IPS-NIHi11 (cell line): ENCODE measurements at places on chromosomes 16 and 17.

- DNase-seq, result no peak
Observed at GRCh38 chr17:71104225-71104624, 934.9 kb downstream of the KCNJ2 start.

GRCh38 chr17:66306446-66306845 is 4.0 kb downstream of the PRKCA start:
- DNase-seq, result no peak

DNA sequence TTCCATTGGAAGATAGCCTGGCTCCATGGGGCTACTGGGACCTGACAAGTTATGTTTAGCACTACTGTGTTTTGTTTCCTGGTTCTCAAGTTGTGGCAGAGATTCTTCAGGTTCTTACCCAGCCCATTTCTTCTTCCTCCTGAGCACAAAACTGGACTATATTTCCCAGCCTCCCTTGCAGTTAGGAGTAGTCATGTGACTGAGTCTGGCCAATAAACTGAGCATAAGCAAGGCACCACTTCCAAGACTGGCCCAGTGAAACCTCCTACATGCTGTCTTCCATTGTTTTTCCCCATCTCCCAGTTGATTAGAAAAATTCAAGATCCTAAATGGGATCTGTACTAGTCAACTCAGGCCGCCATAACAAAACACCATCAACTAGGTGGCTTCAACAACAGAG is 28.2 kb upstream of the RBBP6 start:
- no peak for DNase-seq

- no peak for DNase-seq
Observed at GRCh38 chr16:69064124-69064763, 41.2 kb upstream of the HAS3 start.

- no peak for DNase-seq
Observed at GRCh38 chr17:8382052-8382879, 727 bp downstream of the RPL26 start.

DNA sequence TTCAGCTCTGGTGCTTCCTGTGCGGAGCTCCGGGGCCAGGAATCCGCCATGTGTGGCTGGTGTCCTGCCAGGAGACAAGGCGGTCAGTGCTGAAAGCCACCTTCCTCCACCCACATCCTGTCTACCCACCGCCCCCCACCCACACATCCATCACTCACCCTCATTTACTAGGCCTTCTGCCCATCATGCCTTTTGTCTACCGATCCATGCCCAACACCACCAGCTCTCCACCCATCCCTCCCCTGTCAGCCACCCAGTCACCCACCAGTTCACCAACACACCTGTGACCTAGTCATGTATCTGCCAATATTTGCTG is 241.4 kb downstream of the KATNIP start:
- no peak for DNase-seq

DNA sequence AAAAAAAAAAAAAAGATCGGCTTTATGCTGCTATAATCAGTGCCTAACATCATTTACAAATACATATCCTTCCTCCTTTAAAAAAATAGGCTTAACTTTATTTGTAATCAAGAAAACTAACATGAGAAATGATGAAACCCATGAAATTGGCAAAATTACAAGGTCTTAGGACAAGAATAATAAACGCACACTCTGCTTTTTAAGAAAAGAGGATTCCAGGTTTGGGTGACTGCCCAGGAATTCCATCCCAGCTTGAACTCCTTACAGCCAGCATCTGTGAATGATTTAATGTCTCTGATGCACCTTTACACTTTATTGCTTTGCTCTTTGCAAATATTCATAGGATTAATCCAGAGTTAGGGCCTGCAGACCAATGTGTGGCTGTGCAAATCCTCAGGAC is 196.0 kb downstream of the CBLN1 start:
- no peak for DNase-seq

GRCh38 chr17:81846743-81847689 is 12.2 kb upstream of the PPP1R27 start:
- no peak for DNase-seq

GRCh38 chr16:12541672-12542071 is 262.0 kb downstream of the CPPED1 start:
- DNase-seq, result no peak

DNA sequence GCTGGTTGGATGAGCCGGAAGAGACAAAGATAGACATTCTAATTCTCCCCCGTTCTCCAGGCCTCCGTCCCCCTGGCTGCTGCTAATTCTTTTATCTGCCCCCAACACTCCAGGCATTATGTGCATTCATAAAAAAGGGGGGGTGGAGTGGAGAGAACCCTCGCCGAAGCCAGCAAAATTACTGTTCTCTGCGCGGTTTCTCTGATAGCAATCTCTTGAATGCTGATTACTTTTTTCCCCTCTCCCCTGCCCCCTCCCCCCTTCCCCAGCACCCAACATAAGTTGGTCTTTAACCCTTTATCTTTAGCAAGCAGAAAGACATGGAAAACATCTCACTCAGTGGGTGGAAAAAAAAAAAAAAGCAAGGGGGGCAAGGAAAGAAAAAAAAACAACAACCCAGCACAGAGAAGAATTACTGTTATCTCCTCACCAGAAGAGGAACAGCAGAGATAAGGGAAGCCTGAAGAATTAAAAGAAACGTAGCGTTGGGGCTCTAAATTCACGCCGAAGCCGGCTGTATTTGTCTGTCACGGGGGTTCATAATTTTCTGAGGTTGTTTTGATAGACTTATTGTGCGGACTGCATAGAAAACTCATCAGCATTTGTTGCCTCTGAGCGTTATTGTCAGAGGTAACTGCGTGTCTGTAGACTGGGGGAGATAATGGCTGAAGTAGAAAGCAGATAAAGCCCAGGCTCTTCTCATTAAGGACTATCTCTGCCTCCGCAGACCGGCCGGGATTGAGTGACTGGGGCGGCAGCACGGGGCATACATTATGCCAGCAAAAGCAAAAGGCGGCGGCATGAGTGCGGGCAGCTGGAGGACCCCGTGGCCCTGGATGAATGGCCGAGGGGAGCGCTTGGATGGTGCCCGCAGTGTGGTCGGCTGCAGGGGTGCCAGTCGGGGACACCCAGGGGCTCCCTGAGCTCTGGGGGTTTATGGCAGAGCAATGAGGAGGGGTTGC is 126.9 kb downstream of the MRM1 start:
- DNase-seq, result no peak

DNA sequence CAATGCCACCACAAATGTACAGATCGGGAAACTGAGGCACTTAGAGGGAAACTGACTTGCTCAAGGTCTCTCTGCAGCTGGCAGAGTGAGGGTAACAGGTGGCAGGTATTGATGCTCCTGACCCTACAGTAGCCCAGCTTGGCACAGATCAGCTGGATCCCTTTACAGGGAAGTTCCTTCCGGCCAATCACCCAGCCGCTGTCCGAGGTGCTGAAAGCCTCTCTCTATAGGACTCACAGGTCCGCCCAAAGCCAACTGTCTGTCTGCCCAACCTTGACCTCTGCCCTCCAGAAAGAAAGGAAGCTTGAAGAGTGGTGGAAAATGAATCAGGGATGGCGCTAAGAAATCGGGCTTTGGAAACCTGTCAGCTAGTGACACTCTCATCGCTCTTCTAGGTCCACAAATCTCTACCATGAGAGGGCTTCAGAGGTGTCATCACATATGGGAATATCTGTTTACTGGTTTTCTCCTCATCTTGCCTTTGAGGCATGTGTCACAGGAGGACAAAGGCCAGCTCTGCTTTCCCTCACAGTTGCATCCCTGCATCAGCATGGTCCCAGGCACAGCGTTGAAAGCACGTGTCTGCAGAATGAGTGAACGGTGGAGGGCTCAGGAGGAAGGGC is 246.2 kb downstream of the KATNIP start:
- DNase-seq, result peak; percentile 80

DNA sequence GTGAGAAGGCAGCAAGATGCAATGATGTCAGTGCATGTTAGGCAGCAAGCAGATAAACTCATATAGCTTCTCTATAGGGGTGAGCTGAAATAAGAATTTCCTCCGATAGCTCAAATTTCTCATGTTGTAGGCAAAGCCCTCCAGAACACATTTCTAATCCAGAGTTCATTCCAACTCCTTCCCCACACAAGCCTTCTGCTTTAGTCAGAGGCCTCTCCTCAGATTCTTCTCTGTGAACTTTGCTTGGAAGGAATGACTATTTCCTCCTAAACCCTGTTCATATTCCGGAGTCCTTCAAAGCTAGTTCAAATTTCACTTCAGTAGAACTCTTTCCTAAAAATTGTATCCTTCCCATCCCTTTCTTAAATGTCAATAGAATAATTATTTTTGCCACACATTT is 144.8 kb downstream of the KCNJ2 start:
- DNase-seq, result no peak

DNA sequence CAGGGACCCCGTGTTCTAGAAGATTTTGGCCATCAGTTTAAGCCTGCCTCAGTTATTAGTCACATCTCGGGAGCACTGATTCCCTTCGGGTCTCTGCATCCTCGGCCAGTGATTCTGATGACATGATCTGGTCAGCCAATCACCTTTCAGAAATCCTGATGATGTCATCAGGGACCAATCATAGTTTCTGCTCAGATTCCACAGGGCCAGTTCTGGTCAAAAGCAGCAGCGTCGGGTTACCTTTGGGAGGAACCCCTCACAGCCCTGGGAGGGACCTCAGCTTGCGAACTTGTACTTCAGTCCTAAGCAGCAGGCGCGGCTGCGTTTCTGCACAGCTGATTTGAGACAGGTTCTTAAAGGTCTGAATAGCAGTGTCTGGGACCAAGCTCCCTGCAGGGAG is 13.9 kb downstream of the KDM8 start:
- DNase-seq, result peak; percentile 91

- no peak for DNase-seq
Observed at GRCh38 chr16:85320677-85321385, 208.6 kb upstream of the CIBAR2 start.

DNA sequence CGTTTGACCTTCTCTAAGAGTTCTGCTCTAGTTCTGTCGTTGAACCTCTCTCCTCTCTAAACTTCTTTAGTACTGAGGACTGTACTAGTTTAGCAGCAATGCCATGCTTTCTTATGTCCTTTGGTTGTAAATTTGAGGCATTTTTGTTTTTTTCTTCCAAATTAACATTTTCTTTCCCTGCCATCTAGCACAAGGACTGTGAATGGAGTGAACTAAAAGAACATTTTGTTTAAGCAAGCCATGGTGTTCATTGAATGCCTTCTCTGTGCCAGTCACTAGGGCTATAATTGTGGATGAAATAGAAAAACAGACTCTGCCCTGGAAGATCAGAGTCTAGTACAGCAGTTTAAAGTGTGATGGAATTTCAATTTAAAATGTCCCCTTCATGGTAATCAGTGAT is 137.9 kb downstream of the FTO start:
- DNase-seq, result no peak

DNA sequence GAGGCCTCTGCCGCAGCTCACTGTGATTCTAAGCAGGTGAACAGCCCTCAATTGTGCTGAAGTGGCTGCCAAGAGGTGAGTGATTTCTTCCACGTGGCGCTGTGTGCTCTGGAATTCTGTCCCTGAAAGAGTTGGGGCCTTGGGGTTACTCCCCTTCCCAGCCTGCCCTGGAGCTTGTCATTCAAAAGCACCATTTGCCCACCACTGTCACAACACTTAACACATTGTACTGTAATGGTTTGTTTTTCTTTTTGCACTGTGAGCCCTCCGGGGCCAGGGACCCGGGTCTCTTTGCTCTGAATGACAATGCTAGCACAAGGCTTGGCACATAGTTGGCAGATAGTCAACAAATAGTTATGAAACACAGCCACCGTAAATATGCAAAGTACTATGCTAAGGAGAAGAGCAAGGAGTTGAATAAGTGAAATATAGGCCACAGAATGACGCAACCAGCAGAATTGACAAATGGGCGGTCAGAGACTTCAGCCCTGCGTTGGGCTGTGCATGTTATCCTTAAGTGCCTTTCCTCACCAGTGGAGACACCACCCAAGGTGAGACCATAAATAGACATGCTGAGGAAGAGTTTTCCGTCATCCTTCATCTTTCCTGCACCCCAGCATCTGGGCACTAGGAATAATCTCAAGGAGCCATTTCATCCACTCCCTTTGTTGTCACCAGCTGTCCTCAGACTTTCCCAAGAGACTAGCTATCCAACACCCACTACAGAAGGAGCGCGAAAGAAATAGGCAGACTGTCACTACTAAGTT is 112.0 kb upstream of the DNAH9 start:
- DNase-seq, result no peak

DNA sequence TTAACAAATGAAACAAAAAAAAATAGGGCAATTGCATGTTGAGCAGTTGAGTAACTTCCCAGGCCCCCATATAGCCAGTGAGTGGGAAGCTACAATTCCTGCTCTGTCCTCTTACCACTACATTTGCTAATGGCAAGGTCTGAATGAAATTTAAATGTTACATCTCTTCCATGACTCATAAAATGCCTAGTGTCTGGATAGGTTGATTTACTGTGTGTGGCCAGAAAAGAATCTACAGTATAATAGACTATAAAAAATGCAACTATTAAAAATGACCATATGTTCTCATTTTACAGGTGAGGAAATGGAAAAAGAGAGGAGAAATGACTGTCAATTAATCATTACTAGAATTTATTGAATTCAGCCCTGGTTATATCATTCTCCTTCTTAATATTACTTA is 1199.3 kb downstream of the CDH11 start:
- DNase-seq, result no peak

GRCh38 chr17:33642002-33642401 is 348.9 kb upstream of the ASIC2 start:
- DNase-seq, result peak; percentile 56

GRCh38 chr17:29176558-29177351 is 3.4 kb downstream of the MYO18A start:
- DNase-seq, result peak; percentile 73

GRCh38 chr17:60393840-60394723 is 2.1 kb upstream of the USP32 start:
- no peak for DNase-seq

DNA sequence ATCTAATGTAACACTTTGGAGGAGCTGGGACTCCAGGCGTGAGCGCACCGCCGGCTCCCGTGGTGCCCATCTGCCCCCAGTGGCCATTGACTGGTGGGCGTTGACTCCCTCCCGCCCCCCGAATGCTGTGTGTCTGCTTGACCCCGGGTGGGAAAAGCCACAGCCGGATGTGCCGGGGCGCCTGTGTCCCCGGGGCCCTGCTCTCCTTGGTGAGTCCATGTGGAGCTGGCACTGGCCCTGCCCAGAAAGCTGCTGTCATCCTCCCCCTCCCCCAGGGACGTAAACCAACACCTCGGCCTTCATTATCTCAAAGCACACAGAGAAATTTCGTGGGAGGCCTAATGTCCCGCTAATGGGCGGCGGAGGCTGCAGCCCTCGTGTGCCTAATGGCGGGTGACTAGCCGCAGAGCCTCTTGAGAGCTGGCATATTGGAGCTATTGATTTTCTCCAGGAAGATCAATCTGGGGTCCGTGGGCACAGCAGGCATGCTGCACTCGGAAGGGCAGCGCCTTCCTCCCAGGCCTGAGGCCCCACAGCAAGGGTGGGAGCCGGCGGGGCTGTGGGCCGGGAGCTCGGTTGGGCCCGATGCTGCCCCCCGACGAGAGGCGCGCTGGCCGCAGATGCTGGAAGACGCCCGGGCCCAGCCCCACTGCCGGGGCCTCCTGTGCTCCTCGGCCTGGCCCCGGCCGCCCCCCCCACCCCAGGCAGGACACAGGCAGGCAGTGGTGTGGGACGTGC is 4.0 kb upstream of the PERCC1 start:
- peak; percentile 63 for DNase-seq

GRCh38 chr16:87076950-87077749 is 240.0 kb downstream of the C16orf95 start:
- peak; percentile 77 for DNase-seq
